ENCODE measurements at places on chromosomes 11 and 22.
A peak's percentile ranks its signal among the peaks of the same experiment; 100 is the strongest.

- ATAC-seq = peak; percentile 73
These were observed 744 bp downstream of the PACSIN3 start for GRCh38 chr11:47185305-47186075.

- ATAC-seq = no peak
These were observed 429 bp upstream of the SLC22A6 start for GRCh38 chr11:62985041-62985750.

DNA sequence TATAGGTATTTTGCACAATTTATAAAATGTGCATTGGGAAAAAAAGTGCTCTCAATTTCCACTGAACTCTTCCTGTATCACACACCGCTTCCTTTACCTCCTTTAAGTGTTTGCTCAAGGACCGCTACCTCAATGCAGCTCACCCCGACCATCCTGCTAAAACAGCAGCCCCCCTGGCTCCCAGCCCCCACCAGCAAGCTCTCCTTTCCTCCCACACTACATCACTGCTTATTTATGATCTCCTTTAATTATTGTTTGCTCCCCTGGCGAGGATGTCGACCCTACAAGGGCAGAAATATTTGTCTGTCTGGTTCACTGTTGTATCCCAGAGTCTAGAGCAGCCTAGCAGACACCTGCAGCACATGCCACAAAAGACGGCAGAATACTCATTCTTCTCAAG is 10.0 kb downstream of the SHANK2 start:
- ATAC-seq = no peak

DNA sequence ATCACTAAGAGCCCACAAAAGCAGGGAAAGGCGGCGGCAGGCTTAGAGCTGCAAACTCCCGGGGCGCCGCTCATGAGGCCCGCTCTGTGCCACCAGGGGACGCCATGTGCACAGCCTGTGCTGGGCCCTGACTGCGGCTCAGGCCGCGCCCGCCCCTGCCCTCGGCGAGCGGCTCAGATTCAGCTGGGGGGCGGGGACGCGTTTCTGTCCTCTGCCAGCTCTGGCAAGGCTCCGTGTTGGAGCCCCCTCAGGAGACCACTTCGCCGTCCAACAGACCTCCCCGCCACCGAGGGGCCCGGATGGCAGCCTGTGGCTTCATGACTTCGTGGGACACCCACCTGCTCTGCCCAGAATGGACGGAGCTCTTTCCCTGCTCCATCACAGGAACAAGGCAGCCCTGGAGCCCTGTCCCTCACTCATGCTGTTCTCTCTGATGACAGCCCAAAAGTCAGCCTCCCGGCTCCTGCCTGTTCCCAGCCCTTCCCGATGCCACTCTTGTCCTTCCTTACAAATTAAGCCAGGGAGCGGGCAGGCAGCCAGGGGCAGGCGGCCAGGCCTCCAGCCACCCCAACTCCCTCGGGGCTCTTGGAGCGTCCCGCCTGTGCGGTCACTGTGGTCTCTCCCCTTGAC is 69.1 kb downstream of the NAT10 start:
- ATAC-seq = peak; percentile 88

GRCh38 chr11:128397362-128397761 is 190.0 kb downstream of the ETS1 start:
- ATAC-seq = no peak

GRCh38 chr11:104410336-104410735 is 246.4 kb upstream of the PDGFD start:
- no peak for ATAC-seq

DNA sequence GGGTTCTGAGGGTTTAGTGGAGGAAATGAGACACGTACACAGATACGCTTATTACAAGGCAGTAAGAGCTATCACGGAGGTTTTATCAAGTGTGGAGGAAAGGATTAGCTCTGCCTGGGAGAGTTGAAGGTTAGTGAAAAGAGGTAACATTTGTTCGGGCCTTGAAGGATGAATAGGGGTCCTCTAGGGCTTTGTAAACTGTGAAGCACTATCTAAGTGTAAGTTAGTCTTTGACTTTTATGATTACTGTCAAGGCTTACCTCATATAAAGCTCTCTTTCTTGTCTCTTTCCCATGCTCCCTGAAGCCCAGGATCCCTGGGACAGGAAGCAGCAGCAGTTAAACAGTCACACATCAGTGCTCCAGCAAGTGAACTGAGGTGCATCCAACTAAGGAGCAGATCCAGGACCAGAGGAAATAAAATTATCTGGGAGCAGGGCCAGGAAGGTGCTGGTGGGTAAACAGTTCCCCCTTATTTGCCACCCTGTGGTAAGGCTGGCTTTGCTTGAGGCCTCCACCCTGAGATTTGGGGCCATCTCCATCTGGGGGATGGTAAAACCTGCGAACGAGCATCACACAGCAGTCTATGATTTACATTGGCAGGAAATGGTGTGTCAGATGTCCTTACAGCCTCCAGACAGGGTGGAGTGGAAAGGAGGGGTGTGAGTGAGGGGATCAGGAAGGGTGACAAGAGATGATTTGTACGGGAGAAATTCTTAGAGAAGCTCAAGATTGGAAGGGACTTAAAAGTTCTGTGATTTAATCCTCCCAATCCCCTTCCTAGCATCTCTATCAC is 27.2 kb downstream of the GVQW3 start:
- no peak for ATAC-seq
